ENCODE measurements at places on chromosomes 6 and 20.

- DNase-seq: no peak
Measured at GRCh38 chr20:58981628-58982364, 740 bp downstream of the NELFCD start.

DNA sequence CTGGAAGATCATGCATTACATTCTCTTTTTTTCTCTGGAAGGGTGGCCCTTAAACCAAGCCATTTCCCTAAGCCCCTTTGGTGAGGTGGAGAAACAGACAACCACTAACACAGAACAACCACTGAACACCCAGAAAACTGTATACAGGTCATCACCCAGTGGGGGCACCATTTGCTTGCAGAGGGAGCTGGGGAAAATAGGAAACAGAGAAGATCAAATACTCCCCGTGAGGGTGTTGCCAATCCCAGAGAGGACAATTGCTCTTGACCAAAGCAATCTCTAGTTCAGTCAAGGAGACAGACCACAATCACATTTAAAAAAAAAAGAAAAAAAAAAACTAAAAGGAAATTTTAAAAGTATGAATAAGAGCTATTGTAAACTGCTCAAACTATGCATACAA is 865 bp upstream of the DAAM2 start:
- DNase-seq: no peak

- no peak for DNase-seq
Measured at GRCh38 chr20:55597526-55597925, 407.8 kb downstream of the CBLN4 start.

- DNase-seq: no peak
Measured at GRCh38 chr6:8934318-8934717, 499.0 kb upstream of the SLC35B3 start.

- no peak for DNase-seq
Measured at GRCh38 chr20:38272398-38272797, 11.9 kb upstream of the KIAA1755 start.

GRCh38 chr6:26312501-26313397 is 52.2 kb upstream of the BTN3A2 start:
- DNase-seq: peak; percentile 71

DNA sequence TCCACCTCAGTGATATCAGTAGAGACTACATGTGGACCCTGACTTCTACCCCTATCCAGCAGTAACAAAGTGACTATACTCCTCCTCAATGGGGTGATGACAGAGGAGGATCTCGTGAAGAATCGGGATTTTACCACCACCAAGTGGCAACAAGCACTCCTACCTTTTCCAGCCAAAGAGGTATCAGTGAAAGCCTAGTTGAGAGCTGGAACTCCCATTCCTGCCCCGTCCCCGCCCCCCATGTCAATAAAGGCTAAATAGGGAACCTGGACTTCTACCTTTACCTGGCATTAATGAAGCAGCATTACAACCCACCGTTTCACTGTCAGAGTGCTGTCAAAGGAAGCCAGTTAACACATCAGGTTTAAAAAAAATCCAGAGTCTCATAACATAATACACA is 45.3 kb downstream of the RNF24 start:
- no peak for DNase-seq

GRCh38 chr20:32037929-32038328 is 14.1 kb upstream of the HCK start:
- DNase-seq: no peak

- DNase-seq: no peak
Measured at GRCh38 chr20:62696989-62697388, 11.6 kb upstream of the NTSR1 start.

- DNase-seq: no peak
Measured at GRCh38 chr6:149198265-149198664, 119.2 kb upstream of the TAB2 start.

DNA sequence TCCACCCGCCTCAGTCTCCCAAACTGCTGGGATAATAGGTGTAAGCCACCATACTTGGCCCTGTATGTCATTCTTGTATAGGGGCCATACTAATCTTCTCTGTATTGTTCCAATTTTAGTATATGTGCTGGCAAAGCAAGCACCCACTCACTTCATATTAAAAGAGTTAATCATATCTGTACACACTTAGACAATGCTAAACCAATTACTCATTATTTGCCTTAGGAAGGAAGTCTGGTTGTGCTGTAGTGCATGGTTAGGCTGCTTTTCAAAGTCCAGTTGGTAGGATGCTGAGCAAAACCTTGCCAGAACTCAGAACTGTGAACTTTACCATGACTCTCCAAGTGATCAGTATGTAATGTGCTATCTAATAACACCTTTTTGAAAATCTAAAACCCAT is 88.6 kb downstream of the LIN28B start:
- DNase-seq: no peak

DNA sequence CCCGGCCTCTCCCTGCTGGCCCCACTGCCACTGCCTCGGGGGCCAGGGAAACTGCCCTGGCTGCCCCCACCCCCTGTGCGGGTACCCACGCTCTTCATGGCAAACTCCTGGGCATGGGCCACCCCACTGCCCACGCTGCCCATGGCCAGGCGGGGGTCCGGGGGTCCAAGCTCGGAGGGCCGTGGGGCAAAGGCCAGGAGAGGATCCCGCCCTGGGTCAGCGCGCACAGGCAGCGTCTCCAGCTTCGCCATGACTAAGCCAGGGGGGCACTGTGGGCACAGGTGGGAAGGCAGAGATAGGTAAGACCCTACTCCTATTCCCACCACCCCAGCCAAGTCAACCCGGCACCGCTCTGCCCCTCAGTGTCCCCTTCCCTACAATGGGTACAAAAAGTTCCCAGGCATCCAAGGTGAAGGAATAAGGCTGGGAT is 6.4 kb downstream of the LZTS3 start:
- no peak for DNase-seq

- no peak for DNase-seq
Measured at GRCh38 chr20:40477805-40478204, 211.2 kb downstream of the MAFB start.

DNA sequence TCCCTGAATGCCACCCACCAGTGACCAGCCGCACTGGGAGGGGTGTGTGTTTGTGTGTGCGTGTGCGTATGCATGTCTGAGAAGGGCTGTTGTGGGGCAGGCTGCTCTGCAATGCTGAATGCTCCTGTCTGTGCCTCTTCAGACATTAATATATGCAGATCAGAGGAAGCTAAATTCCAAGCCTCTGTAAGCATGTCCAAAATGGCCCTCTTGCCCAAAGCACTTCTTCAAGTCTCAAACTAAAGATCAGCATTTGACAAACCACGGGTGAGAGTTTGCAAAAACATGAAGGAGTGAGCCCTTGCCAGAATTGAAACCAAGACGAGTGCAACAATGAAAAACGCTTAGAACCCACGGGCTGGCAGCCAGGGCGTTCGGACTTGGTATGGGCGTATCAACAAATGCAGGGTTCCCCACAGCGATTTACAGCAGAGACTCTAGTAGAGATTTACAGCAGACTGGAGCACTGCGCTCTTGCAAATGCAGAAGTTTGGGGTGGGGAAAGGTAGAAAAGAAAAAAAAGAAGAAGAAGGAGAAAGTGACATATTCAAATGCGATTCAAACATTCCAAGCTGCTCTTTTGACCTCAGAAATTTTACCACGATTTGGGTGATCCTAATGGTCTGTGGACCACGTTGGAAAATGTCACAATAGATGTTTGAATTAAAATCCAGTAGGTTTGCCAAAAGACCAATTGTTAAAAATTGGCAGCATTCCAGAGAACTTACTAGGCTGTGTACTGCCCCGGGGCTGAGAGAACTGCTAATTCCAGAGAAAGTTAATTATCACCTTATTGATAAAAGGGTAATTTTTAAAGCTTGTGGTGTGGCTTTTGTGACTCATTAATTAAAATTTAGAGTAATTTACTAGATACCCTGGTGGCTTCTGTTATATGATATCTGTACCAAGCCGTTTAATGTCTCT is 3.5 kb downstream of the SCML4 start:
- DNase-seq: peak; percentile 34

DNA sequence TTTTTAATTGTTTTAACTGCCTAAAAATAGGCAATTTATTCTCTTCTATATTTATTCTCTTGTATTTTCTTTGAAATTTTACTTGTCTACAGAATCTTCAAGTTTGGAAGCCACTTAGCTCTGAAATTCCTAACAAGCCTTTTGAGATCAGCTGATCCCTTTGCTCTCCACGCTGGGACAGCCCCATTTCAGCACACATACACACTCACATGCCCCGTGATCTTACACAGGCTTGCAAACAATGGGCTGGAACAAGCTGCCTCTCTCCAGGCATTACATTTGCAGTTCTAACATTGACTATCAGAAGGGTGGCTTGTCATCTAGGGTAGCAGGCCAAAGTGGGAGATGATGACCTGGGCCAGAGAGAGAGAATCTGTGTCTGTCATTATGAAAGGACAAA is 62.1 kb upstream of the RAB32 start:
- DNase-seq: no peak

GRCh38 chr6:144944106-144944505 is 659.0 kb downstream of the UTRN start:
- no peak for DNase-seq

GRCh38 chr20:47360297-47361056 is 4.0 kb upstream of the ZMYND8 start:
- DNase-seq: peak; percentile 78

GRCh38 chr6:88808381-88808780 is 155.0 kb downstream of the RNGTT start:
- no peak for DNase-seq

GRCh38 chr6:40860443-40860842 is 178.6 kb downstream of the UNC5CL start:
- DNase-seq: no peak

GRCh38 chr6:94130478-94130877 is 711.1 kb upstream of the EPHA7 start:
- no peak for DNase-seq

- no peak for DNase-seq
Measured at GRCh38 chr20:15818651-15819071, 754.6 kb downstream of the KIF16B start.

DNA sequence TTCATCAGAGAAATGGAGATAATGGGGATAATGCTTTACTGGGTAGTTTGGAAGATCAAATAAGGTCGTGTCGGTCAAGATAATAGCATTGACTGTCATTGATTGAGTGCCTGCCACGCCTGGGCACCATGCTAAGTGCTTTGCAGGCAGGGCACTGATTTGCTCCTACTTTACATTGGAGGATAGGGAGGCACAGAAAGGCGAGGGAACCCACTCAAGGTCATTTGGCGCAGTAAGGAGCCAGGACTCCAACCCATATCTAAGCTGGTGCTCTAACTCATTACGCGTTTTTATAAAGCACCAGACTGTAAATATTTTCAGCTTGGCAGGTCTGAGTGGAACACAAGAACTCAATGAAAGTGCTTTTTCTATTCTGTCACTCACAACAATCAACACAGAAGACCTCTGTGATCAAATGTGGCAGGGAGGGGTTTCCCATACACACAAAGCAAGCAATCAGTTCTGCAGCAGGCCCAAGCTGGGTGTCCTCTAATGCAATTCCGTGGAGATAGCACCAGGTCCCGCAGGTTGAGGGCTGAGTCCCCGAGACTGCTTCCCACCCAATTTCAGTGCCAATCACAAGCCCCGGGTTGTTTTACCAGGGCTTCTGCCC is 373.6 kb downstream of the CDH26 start:
- no peak for DNase-seq

GRCh38 chr6:1070085-1070521 is 241.8 kb upstream of the FOXQ1 start:
- no peak for DNase-seq

- no peak for DNase-seq
Measured at GRCh38 chr20:17747431-17747846, 47.7 kb downstream of the BANF2 start.

DNA sequence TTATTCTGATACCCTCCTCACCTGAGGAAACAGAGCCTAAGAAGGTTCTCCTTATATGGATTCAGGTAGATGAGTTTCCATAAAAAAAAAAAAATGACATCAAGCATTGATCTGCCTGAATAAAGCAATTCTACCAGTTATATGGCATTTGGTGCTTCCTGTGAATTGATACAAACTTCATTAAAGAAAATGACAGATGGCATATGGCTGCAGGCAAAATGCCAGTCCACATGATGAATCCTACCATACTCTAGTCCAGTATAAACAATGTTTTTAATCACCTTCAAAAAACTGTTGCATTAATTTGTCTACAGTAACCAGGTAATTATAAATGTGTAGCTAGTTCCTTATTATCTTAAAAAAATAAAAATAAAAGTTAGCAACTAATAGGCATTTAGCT is 559.2 kb upstream of the FLRT3 start:
- DNase-seq: no peak

DNA sequence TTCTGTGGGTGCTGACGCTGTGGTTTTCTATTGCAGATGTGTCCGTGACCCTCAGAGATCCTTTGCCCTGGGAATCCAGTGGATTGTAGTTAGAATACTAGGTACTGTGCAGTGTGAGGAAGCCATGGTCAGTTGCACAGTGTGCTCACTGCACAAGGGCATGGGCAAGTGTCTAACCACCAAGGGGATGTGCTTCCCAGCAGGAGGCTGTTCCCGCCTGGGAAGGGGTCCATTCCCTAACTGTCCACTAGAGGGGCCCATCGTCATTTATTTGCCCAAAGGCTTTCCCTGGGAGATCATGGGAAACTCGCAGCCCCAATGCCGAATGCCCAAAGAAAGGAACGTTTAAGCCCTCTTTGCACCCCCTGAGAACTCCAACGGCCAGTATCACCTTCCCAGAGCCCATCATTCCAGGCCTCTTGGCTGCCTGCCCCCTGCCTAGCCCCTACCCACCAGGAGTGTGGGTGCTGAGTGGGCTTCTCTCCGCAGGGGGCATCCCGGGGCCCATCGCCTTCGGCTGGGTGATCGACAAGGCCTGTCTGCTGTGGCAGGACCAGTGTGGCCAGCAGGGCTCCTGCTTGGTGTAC is 26.2 kb downstream of the SLCO4A1 start:
- peak; percentile 51 for DNase-seq

DNA sequence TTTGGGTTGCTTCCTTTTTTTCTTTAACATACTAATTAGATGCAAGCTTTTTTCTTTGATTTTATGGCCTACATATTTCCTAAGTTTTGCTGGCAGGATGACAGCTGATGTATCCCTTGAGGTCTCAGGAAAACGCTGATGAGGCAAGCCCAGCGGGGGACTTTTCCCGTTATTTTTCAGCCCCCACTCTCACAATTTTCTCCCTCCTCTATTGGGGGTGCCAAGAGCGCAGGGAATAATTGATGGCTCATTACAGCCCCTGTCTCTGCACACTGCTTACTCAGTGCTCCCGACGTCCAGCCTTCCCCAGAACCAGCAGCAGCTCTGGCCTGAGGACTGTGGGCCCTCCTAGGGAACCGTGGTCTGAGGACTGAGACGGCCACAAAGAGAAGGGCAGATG is 38.6 kb upstream of the VSTM2L start:
- no peak for DNase-seq

DNA sequence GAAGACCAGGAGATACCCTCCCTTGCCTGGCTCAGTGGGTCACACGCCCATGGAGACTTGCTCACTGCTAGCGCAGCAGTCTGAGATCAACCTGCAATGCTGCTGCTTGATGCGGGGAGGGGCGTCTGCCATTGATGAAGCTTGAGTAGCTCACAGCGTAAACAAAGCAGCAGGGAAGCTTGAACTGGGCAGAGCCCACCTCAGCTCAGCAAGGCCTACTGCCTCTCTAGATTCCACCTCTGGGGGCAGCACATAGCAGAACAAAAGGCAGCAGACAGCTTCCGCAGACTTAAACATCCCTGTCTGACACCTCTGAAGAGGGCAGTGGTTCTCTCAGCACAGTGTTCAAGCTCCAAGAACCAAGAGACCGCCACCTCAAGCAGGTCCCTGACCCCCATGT is 271.3 kb downstream of the ESR1 start:
- DNase-seq: no peak

GRCh38 chr6:127900935-127901334 is at the start of gene THEMIS:
Gene THEMIS (minus strand): TSS chr6:127901058. CDS start chr6:127900932, 126 bp downstream.
- DNase-seq: no peak

- peak; percentile 32 for DNase-seq
Measured at GRCh38 chr6:34236131-34236442, 586 bp upstream of the HMGA1 start.
